ENCODE measurements at places on chromosomes 12 and 14.
A peak's percentile ranks its signal among the peaks of the same experiment; 100 is the strongest.

- no peak for DNase-seq
These were observed 341.6 kb downstream of the VRK1 start for GRCh38 chr14:97138801-97139200.

GRCh38 chr14:54931598-54932340 lies 29.1 kb upstream of the GCH1 start:
- DNase-seq, result no peak

DNA sequence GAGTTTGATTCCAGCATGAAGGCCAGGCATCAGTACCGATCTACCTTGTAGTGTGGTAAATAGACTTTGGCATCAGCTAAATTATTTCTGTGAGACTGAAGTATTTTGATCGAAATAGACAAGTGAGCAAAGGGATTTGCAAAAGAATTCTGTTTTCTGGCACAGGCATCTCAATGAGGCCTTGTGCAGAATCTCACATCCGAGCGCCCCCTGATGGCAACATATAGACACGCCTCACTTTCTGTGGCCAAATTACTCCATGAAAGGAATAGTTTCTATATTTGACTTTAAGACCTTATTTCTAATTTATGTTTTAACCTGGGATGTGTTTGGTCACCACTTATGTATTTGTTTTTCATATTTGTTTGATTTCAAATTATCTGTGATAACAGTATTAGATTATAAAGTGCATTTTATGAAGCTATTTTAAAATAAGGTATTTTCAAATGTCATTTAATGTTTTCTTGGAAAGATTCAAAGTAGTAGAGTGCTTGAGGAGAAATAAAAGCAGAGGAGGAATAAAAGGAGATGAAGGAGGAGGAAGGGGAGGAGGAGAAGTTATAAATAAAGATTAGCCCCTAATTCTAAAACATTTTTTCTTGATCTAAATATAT lies 731.9 kb downstream of the NRXN3 start:
- DNase-seq, result no peak

DNA sequence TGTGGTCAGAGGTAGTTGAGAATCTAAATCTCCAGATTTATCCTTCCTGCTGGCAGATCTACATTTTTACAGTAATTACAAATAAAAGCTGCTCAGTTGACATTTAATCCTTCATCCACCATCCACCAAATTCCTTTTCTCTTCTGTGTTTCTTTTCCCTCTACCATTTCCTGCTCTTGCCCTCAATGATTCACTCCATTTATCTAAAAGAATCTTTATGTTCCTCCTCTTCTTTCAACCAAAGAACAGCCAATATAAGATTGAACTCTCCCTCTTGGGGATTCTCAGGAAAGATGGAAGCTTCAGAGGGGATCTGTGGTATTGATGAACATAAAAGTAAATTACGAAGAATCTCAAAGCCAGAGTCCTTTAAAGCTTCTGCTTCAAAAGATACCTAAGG lies 4.4 kb downstream of the MAP4K5 start:
- no peak for DNase-seq

DNA sequence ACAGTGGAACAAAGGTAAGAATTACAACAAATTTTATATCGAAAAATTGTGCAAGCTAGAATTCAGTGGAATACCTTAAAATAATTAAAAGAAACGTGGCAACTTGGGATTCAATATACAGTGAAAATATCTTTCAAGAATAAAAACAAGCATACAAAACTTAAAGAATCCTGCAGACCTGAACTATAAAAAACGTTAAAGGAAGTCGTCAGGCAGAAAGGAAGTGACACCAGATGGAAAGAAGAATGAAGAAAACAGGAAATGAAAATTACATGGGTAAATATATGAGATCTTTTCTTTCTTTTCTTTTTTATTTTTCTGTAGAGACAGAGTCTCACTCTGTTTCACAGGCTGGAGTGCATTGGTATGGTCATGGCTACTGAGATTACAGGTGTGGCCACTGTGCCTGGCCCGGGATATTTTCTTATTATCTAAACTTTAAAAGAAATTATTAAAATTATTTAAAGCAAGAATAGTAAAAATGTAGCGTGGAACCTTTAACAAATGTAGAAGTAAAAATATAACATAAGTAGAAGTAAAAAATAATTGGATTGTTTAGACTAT lies 4.7 kb downstream of the MGP start:
- DNase-seq, result no peak

GRCh38 chr14:59564366-59564765 lies 12.2 kb downstream of the CCDC175 start:
- DNase-seq, result no peak

- no peak for DNase-seq
These were observed 63.8 kb downstream of the C12orf42 start for GRCh38 chr12:103431950-103432349.

GRCh38 chr14:90060965-90061684 lies 669 bp upstream of the KCNK13 start:
- no peak for DNase-seq

DNA sequence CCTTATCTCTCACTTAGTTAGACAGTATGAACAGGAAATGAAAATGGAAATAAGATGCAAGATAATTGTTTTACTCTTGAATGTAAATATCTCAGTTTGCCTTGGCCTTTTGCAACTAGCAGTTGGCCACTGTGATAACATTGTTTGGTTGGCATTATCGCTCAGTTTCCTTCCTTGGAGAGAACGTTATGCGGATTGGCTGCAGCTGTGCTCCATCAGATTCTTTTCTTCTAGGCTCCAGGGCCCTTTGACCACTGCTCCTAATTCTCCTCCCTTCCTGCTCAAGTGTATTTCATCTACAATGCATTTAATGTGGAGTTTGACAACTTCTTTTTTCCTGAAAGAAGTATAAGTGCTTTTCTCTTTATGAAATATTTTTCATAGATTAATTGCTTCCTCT lies 284.2 kb downstream of the ADAMTS20 start:
- DNase-seq, result no peak

DNA sequence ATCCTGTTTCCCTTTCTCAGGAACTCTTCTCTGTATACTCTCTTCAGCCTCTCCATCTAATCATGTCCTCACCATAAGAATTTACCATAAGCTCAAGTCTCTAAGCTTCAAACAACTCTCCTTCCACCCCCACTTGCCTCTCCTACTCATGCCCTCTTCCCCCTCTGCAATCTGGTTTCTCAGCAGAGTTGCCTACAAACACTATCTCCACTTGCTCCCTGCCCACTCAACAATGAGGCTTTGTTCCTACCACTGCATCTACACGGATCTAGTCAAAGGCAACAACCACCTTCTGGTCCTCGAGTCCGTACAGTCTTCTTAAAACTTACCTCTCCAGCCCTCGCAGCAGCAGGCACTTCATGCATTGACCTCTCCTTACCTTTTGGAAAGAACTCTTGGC lies 17.2 kb upstream of the FBLN5 start:
- no peak for DNase-seq

- no peak for DNase-seq
These were observed 13.9 kb downstream of the PPP1R36 start for GRCh38 chr14:64563696-64564095.

DNA sequence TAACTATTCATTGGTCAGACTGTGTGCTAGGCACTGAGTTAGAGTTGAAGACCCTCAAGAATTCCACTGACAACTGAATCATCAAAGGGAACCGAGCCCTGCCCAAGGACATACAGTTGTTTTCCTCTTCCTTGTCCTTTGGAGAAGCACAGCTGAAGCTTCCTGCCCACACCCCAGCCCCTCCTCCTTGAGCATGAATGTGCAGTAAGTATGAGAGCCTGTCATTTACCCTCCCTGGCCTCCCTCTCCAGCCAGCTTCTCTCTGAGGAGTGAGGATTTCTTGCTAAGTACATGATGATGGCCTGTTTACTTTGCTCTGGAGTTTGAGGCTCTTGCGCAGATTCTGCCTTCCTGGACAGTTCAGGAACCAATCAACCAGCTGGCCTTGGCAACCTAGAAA lies 235.2 kb downstream of the CACNA1C start:
- no peak for DNase-seq

DNA sequence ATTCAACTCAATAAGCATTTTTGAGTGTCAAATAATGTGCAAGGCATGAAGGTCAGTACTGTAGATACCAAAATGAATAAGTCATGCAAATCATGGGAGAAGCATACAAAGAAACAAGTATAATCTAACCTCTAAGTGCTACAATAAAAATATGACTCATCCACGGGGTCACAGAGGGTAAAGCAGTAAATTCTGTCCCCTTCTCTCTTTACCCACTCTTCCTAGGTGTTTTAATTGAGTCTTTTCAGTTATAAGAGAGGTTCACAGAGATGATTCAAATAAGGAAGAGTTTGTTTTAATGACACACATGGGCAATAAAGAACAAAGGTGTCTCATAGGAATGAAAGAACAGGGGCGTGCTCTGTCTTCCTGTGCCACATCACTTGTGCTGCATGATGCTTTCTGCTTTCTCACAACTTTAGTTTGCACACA lies 71.5 kb upstream of the DAAM1 start:
- DNase-seq, result no peak

- DNase-seq, result no peak
These were observed 308.7 kb downstream of the RPAP3 start for GRCh38 chr12:47396902-47397663.

DNA sequence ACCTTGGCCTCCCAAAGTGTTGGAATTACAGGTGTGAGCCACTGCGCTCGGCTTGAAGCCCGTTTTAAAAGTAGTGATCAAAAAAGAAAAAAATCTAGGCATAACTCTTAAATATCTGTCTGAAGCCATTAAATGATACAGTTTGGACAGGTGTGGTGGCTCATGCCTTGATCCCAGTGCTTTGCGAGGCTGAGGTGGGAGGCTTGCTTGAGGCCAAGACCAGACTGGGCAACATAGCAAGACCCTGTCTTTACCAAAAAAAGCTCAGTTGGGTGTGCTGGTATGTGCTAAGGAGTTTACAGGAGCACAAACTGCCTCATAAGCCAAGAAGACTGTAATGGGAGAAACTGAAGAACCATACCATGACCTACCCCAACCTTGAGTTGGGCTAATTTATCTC lies 26.0 kb downstream of the SYNE2 start:
- DNase-seq, result no peak

DNA sequence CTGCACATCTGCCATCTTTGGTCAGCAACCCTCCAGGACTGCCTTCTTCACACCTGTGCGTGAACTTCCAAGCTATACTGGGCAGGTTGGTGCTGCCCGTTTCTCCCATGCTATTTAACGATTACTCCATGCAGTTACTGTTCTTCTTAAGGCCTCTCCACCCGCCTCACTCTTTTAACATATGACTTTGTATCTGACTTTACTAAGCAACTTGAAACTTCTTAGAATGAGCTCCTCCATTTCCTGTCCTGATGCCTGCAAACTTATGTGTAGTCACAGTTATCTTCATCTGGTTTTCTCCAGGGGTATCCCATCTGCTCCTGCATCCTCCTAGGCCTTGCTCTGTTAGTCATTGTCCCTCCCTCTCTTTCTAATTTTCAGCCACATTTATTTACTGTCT lies 35.7 kb downstream of the PRKCH start:
- DNase-seq, result no peak

DNA sequence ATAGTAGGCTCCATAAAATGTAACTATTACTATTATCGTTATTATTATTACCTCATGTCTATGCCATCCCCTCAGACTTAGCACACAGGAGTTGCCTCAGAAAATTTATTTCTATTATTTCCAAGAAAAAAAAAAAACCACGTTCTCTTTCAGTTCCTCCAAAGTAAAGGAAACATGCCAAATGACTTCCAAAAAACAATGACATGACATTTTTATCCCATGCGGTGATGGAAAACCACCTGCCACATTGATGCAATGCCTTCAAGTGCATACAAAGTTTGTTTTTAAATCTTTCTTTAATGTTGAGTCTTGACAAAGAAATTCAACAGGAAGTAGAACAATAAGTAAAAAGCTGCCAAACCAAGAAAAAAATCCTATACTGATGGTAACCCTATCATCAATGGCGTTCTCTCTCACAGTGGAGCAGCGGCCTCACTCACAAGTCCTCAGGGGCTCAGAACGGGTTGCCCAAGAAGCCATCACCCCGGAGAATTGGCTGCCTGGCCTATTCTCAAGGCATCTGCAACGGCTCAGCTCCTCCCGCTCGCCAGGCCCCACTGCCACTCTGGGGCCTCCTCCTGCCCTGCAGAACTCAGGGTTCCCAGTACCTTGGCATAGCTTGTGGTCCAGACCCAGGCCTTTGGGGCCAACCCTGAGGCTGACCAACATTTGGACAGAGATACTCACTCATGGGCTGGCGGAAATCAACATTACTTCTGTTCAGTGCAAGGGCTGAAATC lies 51.9 kb downstream of the SERPINA3 start:
- DNase-seq, result peak; percentile 29

GRCh38 chr12:42332301-42333285 lies 6.6 kb downstream of the PPHLN1 start:
- no peak for DNase-seq

DNA sequence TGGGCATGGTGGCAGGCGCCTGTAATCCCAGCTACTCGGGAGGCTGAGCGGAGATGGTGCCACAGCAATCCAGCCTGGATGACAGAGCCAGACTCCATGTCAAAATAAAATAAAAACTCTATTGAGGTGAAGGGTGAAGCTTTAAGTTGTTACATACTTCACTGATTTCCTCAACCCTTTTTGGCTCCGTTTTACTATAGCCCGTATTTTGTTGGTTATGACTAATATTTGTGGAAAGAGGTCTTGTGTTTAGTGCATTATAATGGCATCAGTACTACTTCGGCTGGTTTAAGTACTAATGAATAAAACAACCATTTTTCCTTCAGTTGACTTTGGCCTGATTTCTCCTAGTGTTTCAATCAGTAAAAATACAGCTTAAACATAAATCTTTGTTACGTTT lies 27.0 kb upstream of the SLC2A14 start:
- DNase-seq, result no peak

GRCh38 chr12:1373901-1374735 lies 220.3 kb downstream of the FBXL14 start:
- peak; percentile 76 for DNase-seq

GRCh38 chr14:64625386-64626232 lies 75.8 kb downstream of the PPP1R36 start:
- DNase-seq, result no peak

DNA sequence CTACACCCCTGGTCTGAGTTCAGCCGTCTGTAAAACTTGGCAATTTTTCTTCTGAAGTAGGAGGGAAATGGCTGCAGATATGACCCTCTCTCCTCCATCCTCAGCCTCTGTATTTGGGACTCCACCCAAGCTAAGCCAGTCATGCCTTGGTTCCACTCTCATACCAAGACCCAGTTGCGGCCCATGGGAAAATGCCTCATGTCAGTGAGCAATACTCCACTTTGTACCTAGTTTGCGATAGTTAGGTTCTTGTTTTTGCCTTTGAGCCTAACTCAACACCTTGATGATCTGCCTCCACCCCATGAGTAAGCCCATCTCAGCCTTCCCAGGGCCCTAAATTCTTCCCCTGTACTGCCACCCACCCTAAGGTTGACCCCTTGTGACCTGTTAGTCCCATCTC lies 143.4 kb downstream of the HMGA2 start:
- DNase-seq, result no peak

GRCh38 chr14:62001963-62002362 lies 239.7 kb downstream of the SNAPC1 start:
- no peak for DNase-seq

- no peak for DNase-seq
These were observed 14.5 kb upstream of the TESPA1 start for GRCh38 chr12:54998958-54999510.

GRCh38 chr12:124603831-124604251 lies 36.4 kb upstream of the NCOR2 start:
- DNase-seq, result peak; percentile 71

GRCh38 chr14:91996948-91997371 lies 42.9 kb downstream of the TRIP11 start:
- DNase-seq, result no peak

All from right forelimb (tissue), 1 donor.